ENCODE measurements at places on chromosomes 4 and X. TPM values are rescaled to one million over a fixed set of nuclear protein-coding genes. Genes with fewer than 3 reads are reported as not detected.

Gene FAAH2
- 3.6 TPM for polyA plus RNA-seq

Gene RBM47
- polyA plus RNA-seq = 20.9 TPM

Gene HERC5
- 14.6 TPM for polyA plus RNA-seq

Gene EGF
- 0.51 TPM for polyA plus RNA-seq

Gene HDX
- 2.7 TPM for polyA plus RNA-seq

Gene NHSL2
- polyA plus RNA-seq = 0.83 TPM

Gene PIGA
- 5.2 TPM for polyA plus RNA-seq

Gene NPY2R
- not detected for polyA plus RNA-seq

Gene GAGE2A
- not detected for polyA plus RNA-seq
